Left ventricle myocardium inferior (tissue), 1 donor: ENCODE measurements at places on chromosomes 11 and 22. TPM values are rescaled to one million over a fixed set of nuclear protein-coding genes. Genes with fewer than 3 reads are reported as not detected.

The APLNR gene
- total RNA-seq, result 8.5 TPM

The ACR gene
- total RNA-seq, result 0.30 TPM

The OTOG gene
- total RNA-seq, result not detected

The VSIG10L2 gene
- total RNA-seq, result 0.08 TPM

The GALNT18 gene
- 24.4 TPM for total RNA-seq

DNA sequence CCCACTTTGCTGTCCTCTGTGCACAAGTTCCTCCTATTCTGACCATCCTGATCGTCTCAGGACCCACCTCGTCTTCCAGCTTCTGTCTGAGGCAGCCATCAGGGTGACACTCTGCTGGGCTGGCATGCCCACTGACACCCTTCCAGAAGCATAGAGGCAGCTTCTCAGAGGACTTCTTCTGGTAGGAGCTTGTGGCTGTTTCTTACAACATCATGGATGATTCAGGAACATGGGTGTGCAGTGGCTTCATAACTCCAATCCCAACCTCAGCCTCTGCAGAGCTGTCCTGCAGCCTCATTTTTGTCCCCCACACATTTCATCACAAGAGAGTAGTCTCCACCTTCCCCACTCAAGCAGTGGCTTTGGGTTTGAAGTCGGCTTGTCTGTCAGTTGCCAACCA lies 20.9 kb upstream of the CTR9 start:
- H3K27ac ChIP-seq, result no peak overlapping the region
- peaks cover under 1% of the 10 kb centered on the region for H3K4me1 ChIP-seq
- H3K27me3 ChIP-seq, result peaks cover 7% of the 10 kb centered on the region
- no peaks in the 10 kb centered on the region for H3K36me3 ChIP-seq
- DNase-seq, result no peak
- no peak overlapping the region for H3K4me3 ChIP-seq

GRCh38 chr11:112613051-112613972 lies 347.9 kb upstream of the NCAM1 start:
- H3K4me1 ChIP-seq, result peaks cover 33% of the 10 kb centered on the region
- no peak for DNase-seq
- H3K27me3 ChIP-seq, result no peaks in the 10 kb centered on the region
- no peak overlapping the region for H3K27ac ChIP-seq
- no peak overlapping the region for H3K4me3 ChIP-seq

- no peaks in the 10 kb centered on the region for H3K27me3 ChIP-seq
- peaks cover 4% of the 10 kb centered on the region for H3K4me1 ChIP-seq
- no peak overlapping the region for H3K27ac ChIP-seq
Observed at GRCh38 chr11:63553759-63554158, 9.4 kb downstream of the PLAAT2 start.

- peaks cover 59% of the 10 kb centered on the region for H3K4me1 ChIP-seq
- no peaks in the 10 kb centered on the region for H3K27me3 ChIP-seq
Observed at GRCh38 chr11:10327254-10327653, 22.4 kb downstream of the ADM start.

- peaks cover 4% of the 10 kb centered on the region for H3K4me1 ChIP-seq
- DNase-seq, result no peak
- no peaks in the 10 kb centered on the region for H3K27me3 ChIP-seq
- no peaks in the 10 kb centered on the region for H3K36me3 ChIP-seq
- no peak overlapping the region for H3K27ac ChIP-seq
Observed at GRCh38 chr11:85137597-85137996, 489.5 kb downstream of the DLG2 start.

DNA sequence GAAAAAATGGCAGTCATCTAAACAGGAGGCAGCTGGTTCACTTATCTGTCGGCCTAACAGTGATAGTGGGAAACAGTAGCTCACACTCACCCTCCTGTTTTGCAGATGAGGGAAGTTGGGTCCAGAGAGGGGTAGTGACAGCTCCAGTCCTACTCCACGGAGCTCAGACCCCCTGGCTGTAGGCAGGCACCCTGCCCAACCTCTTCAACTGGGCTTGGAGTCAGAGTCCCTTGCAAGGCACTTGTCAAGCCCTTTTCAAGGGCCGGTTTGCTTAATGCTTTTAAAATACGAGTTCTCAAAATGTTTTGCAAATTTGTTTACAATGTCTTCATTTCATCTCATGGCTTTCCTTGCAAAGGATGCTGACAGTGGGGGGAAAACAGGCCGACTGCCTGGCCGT lies 75.1 kb downstream of the BMAL1 start:
- DNase-seq, result no peak
- H3K27me3 ChIP-seq, result no peaks in the 10 kb centered on the region
- H3K27ac ChIP-seq, result no peak overlapping the region
- H3K4me3 ChIP-seq, result no peak overlapping the region
- peaks cover 38% of the 10 kb centered on the region for H3K36me3 ChIP-seq

DNA sequence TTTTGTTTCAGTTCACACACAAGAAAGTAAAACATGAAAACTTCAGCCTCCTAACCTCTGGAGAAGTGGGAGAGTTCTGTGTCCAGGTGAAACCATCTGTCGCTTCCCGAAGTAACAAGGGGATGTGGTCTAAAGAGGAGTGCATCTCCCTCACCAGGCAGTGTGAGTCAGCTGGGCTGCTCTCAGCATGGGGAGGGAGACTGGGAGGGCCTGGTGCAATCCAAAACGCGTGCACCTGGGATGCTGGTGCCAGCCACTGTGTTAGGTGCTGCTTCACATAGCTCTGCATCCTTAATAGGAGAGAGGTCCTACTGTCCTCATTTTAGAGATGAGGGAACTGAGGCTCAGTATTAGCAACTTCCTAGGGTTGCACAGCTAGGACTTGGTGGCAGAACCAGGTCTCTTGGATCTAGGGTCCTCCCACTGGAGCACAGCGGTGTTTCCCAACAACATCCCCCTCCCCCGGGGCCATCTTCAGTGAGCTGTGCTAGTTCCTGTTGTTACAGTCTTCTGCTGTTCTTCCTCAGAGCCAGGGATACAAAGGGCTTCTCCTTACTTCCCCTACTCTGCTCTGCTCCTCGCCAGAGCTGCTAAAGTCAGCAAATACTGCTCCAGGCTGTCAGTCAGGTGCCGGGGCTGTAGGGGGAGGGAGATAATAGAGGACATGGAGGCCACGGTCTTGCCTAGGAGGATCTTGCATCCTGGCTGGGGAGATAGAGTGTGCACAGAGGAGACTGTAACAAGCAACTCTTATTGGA lies 8.0 kb downstream of the IL10RA start:
- no peaks in the 10 kb centered on the region for H3K4me1 ChIP-seq
- H3K4me3 ChIP-seq, result no peak overlapping the region
- peaks cover 3% of the 10 kb centered on the region for H3K27me3 ChIP-seq
- H3K36me3 ChIP-seq, result no peaks in the 10 kb centered on the region
- H3K27ac ChIP-seq, result no peak overlapping the region
- peak; percentile 48 for DNase-seq

GRCh38 chr11:104076455-104076854 lies 40.0 kb downstream of the DDI1 start:
- no peak overlapping the region for H3K4me3 ChIP-seq
- H3K27ac ChIP-seq, result no peak overlapping the region
- H3K27me3 ChIP-seq, result no peaks in the 10 kb centered on the region
- DNase-seq, result no peak
- peaks cover 22% of the 10 kb centered on the region for H3K4me1 ChIP-seq
- H3K36me3 ChIP-seq, result no peaks in the 10 kb centered on the region

GRCh38 chr11:2434008-2434407 lies 10.3 kb downstream of the TRPM5 start:
- peak; percentile 4 for DNase-seq
- H3K4me1 ChIP-seq, result no peaks in the 10 kb centered on the region
- H3K27me3 ChIP-seq, result peaks cover 14% of the 10 kb centered on the region
- no peaks in the 10 kb centered on the region for H3K36me3 ChIP-seq
- H3K4me3 ChIP-seq, result no peak overlapping the region
- no peak overlapping the region for H3K27ac ChIP-seq

DNA sequence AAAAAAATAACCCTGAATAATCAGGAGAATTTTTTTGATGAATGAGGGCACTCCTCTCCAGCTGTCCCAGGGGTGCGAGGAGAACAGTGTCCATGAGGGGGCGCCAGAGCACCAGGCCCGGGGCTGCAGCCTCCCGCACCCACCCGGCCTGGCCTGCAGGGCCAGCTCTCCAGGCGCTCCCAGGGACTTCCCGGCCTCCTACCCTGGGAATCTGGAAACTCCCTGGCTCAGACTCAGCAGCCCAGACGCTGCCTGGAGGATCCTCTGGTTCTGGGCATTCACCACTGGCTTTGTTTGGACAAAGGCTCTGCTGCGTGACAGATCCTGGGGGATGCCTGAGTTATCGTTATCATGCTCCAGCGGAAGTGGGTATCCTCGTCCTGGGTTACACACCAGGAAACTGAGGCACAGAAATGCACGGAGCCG lies 31.0 kb downstream of the MCM5 start:
- H3K4me1 ChIP-seq, result peaks cover 13% of the 10 kb centered on the region
- DNase-seq, result peak; percentile 89
- no peak overlapping the region for H3K4me3 ChIP-seq

DNA sequence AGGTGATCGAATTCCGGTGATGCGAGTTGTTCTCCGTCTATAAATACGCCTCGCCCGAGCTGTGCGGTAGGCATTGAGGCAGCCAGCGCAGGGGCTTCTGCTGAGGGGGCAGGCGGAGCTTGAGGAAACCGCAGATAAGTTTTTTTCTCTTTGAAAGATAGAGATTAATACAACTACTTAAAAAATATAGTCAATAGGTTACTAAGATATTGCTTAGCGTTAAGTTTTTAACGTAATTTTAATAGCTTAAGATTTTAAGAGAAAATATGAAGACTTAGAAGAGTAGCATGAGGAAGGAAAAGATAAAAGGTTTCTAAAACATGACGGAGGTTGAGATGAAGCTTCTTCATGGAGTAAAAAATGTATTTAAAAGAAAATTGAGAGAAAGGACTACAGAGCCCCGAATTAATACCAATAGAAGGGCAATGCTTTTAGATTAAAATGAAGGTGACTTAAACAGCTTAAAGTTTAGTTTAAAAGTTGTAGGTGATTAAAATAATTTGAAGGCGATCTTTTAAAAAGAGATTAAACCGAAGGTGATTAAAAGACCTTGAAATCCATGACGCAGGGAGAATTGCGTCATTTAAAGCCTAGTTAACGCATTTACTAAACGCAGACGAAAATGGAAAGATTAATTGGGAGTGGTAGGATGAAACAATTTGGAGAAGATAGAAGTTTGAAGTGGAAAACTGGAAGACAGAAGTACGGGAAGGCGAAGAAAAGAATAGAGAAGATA lies at the start of gene MALAT1:
Gene MALAT1 (plus strand): TSS at position 69 of the 736 bp plus-strand sequence.
- DNase-seq, result peak; percentile 93
- H3K27ac ChIP-seq, result peak within 1 kb of the TSS; percentile 99
- peaks cover 71% of the 10 kb centered on the region for H3K4me1 ChIP-seq
- H3K27me3 ChIP-seq, result no peaks in the 10 kb centered on the region
- H3K36me3 ChIP-seq, result peaks cover 39% of the 10 kb centered on the region

- H3K4me3 ChIP-seq, result no peak overlapping the region
- H3K4me1 ChIP-seq, result no peaks in the 10 kb centered on the region
- no peaks in the 10 kb centered on the region for H3K27me3 ChIP-seq
Observed at GRCh38 chr11:96396637-96397036, 6.8 kb downstream of the JRKL start.

DNA sequence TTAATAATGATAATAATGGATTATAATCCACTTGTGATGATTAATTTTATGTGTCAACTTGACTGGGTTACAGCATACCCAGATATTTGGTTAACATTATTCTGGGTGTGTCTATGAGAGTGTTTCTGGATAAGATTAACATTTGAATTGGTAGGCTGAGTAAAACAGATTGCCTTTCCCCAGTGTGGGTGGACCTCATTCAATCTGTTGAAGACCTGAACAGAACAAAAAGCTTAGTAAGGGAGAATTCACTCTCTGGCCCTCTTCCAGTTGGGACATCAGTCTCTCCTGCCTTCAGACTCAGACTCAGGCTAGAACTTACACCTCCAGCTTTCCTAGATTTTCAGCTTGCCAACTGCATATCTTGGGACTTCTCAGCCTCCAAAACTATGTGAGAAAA lies 37.3 kb upstream of the RRAS2 start:
- H3K4me3 ChIP-seq, result no peak overlapping the region
- H3K27ac ChIP-seq, result no peak overlapping the region
- no peaks in the 10 kb centered on the region for H3K4me1 ChIP-seq
- no peaks in the 10 kb centered on the region for H3K36me3 ChIP-seq
